GM12864 (cell line): ENCODE measurements at places on chromosomes 16 and 17.

DNA sequence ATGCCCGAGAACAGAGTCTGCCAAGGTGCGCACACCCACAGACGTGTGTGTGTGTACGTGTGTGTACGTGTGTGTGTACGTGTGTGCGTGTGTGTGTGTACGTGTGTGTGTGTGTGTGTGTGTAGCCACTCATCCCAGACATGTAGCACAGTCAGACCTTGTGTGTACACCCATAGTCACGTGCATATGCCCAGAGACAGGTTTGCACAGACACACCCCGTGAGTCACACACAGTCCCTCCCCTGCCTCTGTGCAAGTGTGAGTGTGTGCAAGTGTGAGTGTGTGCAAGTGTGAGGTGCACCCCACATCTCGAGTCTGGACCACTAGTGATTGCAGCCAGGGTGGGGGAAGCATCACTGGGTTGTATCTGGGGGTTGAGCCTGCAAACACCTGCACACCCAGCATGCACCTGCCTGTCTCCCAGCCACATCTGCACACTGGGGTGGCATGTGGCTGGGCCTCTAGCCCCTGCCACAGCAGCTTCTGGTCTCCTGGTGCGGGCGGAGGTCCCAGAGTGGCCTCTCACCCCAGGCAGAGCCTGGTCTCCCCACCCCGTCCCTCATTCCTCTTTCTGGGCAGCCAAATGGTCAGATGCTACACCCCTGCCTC lies 23.6 kb downstream of the BAHCC1 start:
- DNase-seq = peak; percentile 19

DNA sequence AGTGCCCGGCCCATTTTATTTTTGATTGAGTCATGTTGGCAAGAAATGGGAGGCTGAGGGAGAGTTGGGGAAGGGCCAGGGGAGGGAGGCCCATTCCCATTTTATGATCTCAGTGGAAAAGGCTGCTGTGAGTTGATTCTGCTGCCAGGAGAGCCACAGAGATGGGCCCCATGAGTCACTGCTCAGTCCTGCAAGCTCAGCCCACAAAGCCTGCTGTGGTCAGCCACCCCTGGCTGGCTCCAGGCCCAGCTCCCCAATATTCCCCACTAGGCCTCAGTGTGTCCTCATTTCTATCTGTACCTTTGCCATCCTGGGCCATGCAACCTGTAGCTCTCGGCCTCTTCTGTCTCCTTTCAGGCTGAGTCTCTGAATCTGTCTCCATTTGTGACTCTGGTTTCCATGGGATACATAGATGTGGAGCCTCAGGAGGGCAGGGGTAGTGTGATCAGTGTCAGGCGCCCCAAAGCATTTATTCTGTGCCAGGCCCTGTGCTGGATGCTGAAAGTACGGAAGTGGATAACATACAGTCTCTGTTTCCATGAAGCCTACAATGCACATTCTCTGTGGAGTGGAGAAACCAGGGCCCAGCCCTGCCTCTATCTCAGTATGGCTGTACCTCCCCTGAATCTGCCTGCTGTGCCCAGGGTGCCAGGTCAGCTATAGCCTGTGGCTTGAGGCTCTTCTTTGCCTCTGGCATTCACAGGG lies 1.9 kb upstream of the PLEKHG4 start:
- no peak for DNase-seq

GRCh38 chr17:45929344-45929743 lies 35.0 kb downstream of the MAPT start:
- no peak for DNase-seq

DNA sequence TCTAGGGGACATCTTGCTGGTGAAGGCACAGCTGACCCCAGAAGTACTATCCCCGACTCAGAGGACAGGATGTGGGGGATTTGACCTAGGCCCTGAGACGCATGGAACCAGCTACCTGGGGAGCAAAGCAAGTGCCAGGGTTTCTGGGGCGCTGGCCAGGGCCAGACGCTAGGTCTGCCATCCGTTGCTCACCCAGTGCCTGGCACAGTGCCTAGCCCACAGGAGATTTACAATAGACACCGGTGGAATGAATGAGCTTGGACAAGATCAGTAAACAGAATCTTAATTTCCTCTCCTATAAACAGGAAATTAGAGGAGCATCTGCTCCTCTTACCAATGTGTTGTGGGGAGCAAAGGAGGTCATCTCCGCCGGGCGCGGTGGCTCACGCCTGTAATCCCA lies 5.0 kb downstream of the RPRML start:
- DNase-seq = no peak

DNA sequence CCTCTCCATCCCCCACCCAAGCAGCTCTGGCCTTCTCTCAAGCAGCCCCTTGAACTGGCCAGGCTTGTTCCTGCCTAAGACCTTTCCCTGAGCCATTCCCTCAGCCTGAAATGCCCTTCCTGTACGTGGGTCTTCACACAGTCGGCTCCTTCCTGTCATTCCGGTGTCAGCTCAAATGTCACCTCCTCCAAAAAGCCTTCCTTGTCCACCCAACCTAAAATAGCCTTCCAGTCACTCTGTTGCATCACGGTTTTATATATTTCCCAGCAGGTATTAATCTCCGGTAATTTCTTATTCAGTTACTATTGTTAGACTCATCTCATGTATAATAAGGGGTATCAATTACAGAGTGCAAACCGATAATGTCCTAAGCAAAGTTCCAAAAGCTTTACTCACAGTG lies 51.8 kb downstream of the C17orf67 start:
- DNase-seq = no peak
